Iris pigment epithelial cell (primary cell): ENCODE measurements at places on chromosomes 13 and 19.

DNA sequence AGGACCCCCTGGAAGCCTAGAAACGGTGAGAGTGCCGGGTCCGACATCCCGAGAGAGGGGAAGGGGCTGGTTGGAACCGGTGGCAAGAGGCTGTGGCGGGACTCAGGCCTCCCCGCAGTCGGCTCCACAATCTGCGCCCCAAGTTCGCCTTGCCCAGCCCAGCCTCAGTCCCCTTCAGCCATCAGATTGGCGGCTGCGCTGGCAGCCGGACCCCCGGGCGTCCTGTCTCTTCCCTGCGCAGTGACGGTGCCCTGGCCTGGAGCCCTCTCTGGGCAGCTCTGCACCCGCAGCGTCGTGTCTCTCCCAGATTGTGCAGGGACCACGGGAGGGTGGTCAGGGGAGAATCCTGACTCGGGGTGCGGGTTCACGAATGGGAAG, 315 bp downstream of the ZNF492 start:
- no peak for DNase-seq

DNA sequence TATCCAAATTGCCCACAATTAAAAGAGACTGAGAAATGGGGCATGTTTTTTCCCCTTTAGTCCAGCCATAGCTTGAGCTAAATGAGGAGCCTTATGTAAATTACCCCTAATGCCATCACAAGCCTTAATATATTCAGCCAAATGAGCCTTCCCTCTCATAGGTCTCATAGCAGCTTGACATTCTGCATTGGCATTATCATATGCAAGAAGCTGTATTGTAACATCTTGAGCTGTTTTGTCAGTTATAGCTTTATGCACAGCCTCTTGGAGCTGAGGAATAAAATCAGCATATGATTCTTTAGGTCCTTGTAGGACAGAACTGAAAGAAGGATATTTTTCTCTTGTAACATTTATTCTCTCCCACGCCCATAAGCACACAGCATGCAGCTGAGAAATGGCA, 153.2 kb downstream of the ZNF486 start:
- DNase-seq = no peak

- no peak for DNase-seq
Observed at GRCh38 chr19:49116544-49116943, 2.4 kb downstream of the LIN7B start.

- peak; percentile 92 for DNase-seq
Observed at GRCh38 chr13:99307648-99308339, 595 bp upstream of the GPR183 start.

DNA sequence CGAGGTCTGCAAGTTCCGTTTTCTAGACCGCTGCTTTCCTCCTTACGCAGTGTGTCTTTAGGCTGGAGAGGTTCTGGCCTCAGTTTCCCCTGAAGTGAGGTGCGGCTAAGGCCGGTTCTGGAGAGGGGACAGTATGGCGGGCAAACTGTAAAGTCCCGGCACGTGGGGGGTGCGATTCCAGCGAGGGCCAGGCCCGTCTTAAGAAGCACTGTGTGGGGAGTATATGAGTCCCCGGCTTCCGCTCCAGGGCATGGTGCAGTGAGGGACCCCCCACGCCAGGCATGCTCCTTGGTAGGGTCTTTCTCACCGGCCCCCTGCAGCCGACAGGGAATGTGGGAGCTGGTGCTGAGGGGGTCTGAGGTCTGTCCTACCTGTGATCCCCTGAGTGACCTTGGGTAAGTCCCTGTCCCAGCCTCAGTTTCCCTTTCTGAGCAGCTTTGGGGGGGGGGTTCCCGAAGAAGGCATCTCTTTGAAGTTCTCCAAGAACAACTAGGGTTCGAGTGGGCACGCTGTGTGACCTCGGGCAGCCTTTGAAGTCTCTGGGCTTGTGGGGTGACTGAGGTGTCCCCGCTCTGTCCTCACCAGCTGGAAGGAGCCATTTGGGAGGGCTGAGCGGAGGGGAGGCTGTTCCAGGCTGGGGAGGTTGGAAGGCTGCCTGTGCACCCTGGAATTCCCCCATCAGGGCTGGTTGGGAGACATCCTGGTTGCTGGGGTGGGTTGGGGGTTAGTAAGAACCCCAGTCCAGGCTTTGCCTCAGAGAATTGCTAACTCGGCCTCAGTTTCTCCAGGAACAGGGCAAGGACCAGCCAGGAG, 1.5 kb downstream of the NFIC start:
- DNase-seq = no peak

DNA sequence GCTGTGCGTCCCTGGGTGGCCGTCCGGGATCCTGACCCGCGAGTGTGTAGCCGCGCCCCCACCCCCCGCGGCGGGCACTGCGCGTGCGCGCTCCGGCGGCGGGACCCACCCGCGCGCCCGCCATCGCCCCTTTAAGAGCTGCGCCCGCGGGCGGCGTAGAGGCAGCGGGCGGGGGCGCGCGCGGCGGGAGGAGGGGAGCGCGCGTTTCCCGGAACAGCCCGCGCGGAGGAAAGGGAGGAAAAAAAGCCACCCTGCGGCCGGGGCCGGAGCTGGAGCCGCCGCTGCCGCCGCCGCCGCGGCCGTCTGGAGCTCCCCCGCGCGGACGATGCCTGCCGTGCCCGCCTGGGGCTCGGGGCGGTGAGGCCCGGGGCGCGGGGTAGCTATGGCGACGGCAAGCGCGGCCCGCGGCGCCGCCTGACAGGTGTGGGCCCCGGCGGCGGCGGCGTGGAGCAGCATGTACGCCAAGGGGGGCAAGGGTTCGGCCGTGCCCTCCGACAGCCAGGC, at the start of gene SSBP4:
SSBP4 (plus strand) TSS at position 204 of the 504 bp plus-strand sequence; CDS start at position 455, 251 bp downstream.
- peak; percentile 79 for DNase-seq

DNA sequence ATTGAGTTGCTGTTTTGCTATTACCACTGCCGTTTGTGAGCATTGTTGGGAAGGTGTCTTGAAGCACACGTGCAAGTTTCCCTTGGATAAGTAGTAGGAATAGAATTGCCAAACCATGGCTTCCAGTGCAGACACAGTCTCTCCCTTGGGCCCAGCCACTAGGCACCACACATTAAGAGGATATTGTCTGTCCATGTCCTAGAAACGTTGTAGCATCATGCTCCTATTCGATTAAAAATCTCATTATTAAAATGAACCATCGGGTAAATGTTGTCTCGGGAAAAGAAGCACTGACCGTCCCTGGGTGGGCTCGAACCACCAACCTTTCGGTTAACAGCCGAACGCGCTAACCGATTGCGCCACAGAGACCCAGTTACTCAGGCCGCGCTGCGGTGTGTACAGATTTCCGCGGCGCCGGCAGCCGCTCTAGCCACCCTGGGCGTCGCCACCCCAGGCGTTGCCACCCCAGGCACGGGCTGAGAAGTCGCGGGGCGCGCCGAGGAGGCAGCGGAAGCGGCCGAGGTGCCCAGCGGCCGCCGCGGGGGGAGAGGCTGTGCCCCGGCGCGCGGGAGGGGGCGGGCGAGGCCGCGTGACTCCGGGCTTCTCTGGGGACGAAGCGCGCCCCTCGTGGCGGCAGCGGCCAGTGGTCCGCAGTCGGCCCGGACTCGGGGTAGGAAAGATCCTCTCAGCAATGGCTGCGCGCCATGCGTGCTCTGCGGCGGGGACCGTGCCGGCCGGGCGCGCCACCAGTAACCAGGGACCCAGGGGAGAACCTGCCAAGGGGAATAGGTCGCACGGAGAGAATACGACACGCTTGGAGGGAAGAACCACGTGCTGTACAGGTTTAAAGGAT, 56.2 kb downstream of the USPL1 start:
- peak; percentile 76 for DNase-seq

- DNase-seq = no peak
Observed at GRCh38 chr19:30570194-30570593, 198.0 kb downstream of the ZNF536 start.

DNA sequence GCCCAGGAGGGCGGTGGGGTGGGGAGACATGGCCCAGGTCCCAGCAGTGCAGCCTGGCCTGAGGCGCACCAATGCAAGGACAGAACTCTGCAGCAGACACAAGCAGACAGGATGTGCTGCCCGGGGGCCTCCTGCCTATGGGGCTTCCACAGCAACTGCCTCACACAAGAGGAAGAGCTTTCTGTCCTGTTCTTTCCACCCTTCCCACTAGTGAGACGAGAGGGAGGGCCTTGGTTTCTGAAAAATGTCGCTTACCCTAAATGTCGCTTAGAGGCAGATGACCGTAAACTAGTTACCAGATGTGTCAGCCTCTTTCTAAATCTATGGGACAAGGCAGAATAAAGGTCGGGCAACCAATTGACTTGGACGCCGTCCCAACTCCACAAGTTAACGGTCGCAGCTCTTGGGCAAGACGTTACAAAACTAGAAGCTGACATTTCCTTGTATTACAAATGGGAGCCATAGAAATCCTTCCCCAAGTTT, at the start of gene LAIR1:
LAIR1 (minus strand) TSS at position 157 of the 483 bp plus-strand sequence; CDS start at position 30, 127 bp downstream.
- no peak for DNase-seq

DNA sequence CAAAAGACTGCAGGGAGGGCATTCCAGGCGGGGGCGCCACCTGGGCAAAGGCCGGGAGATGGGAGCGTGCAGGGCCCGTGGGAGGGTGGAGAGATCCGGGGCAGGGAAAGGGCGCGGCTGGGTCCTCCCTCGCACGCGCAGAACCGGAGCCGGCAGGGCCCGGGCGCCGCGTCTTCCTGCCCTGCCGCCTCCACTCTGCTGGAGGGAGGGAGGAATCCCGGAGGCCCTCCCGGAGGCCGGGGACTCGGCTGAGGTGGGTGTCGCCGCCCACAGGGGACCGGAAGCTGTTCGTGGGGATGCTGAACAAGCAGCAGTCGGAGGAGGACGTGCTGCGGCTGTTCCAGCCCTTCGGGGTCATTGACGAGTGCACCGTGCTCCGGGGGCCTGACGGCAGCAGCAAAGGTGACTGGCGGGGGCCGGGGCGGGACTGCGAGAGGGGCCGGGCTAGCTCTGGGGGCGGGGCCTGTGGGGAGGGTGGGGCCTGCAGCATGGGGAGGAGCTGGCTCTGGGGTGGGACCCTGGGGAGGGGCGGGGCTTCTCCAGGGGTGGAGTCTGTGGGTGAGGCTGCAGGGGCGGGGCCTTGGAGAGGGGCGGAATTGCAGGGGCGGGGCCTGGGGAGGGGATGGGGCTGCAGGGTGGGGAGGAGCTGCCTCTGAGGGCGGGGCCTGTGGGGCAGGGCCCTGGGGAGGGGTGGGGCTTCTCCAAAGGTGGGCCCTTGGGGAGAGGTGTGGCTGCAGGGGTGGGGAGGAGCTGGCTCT, 51.3 kb downstream of the CELF5 start:
- DNase-seq = peak; percentile 83

GRCh38 chr13:66560189-66560588, 669.9 kb downstream of the PCDH9 start:
- DNase-seq = no peak

DNA sequence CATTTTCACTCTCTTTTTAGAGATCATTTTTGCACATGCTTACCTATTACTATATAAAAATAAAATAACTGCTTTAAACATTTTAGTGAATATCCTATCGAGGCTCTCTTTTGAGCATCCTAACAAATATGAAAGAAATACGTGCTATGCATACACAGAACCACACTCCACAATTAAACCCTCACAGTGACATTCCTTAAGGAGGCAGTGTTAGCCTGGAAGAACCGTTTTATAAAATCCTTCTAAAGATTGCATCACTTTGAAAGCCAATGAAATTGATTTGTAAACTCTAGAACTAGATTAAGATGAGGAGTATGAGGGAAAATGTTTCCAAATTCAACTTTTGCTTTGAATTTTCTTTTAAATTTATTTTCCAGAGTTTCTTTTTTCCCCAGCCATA, 11.1 kb upstream of the ENOX1 start:
- peak; percentile 9 for DNase-seq

DNA sequence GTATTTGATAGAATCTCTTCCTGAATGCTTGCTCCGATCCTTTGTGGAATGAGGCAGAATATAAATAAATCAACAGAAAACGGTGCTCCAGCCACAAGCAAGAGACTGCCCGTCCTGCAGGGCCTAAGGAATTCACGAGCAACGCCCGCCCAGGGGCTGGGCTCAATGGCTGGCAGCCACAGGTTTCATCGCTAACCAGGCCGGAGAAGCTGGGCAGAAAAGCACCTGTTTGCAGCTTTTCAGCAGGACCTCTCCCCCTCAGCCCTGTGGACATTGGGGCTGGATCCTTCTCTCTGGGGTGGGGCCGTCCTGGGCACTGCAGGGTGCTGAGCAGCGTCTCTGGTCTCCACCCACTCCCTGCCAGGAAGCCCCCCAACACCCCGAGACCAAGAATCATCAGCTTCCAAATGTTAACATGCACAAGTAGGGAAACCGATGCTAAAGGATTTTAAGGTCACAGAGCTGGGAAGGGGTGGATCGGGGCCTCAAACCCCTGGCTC, 102.5 kb downstream of the GADD45B start:
- DNase-seq = peak; percentile 68

- peak; percentile 65 for DNase-seq
Observed at GRCh38 chr13:35988648-35989081, 142.5 kb downstream of the DCLK1 start.

- peak; percentile 34 for DNase-seq
Observed at GRCh38 chr13:39297664-39298171, 259.5 kb downstream of the NHLRC3 start.

GRCh38 chr13:50357136-50357535, 341.9 kb downstream of the KCNRG start:
- DNase-seq = no peak

- peak; percentile 36 for DNase-seq
Observed at GRCh38 chr13:98445340-98446233, 131.3 kb downstream of the STK24 start.

GRCh38 chr13:99224021-99224420, 23.4 kb downstream of the UBAC2 start:
- no peak for DNase-seq

GRCh38 chr13:33109801-33110200, 93.6 kb downstream of the KL start:
- DNase-seq = no peak

DNA sequence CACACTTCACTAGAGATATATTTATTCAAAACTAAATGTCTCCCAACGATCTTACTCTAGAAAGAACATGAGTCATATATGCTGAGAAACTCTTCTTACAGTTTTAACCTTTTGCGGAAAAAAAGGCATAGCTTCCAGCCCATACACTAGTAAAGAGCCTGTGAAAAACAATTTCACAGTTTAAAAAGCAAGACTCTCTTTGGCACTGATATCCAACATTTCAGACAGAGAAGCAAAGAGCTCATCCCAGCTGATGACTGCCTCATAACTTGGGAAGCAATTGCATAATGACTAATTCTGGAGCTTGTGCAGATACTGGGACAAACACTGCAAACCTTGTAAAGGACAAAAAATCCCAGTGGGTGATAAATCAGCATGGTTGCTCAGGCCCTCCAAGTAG, 88.0 kb downstream of the ENOX1 start:
- DNase-seq = peak; percentile 50

- DNase-seq = no peak
Observed at GRCh38 chr19:28217022-28217421, 995.9 kb downstream of the UQCRFS1 start.

- peak; percentile 9 for DNase-seq
Observed at GRCh38 chr13:77832339-77833100, 86.1 kb downstream of the EDNRB start.

- no peak for DNase-seq
Observed at GRCh38 chr13:101915755-101916107, 463.3 kb downstream of the ITGBL1 start.
